ENCODE measurements at places on chromosomes 13 and 19.

DNA sequence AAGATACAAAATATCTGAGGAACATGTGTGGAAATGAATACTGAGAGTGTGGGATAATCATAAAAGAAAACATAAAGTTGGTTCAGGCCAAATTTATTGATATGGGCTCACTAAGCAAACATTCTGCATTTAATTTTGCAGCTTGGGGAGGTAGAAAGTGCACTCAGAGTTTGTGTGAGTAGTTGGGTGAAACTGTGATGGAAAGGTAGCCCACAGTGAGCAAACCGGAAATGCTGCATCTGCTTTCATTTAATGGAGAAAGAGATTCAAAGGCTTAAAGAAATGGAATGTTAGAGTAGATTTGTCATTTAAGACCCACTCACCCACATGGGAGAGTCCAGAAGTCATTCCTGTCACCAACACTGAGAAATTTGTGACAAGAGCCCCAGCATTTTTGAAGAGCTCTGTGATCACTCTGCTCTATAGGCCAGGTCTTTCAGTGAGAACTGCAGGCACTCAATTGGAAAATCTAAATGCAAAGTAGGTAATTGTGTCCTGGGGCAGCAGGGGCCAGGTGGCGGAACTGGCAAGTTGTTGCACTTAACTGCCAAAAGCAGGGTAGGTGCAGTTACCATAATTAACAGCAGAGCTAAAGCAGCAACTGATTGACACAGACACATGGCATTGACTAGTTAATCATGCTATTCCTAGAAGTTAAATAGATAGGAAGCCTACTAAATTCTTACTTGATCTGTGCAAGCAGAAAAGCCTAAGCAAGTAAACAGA is 1228.3 kb upstream of the PCDH20 start:
- no peak for DNase-seq

GRCh38 chr19:49690079-49690655 is 749 bp upstream of the CPT1C start:
- DNase-seq, result no peak

DNA sequence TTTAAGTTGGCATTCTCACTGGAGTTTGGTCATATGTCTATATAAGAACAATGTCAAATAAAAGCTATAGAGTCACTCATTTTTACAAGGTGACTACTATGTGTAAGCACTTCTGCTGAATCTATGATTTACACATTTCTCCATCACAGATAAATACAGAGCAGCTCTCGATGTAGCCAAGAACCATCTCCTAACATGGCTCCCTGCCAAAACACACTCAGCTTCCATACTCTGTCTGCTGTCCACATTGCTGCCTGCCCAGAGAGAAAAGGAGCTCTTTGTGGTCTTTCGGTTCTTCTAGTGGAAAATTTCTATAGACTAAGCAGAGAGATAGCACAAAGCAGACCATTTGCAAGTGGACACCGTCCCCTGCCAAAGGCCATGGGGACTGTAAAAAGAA is 190.9 kb upstream of the KLF12 start:
- no peak for DNase-seq

DNA sequence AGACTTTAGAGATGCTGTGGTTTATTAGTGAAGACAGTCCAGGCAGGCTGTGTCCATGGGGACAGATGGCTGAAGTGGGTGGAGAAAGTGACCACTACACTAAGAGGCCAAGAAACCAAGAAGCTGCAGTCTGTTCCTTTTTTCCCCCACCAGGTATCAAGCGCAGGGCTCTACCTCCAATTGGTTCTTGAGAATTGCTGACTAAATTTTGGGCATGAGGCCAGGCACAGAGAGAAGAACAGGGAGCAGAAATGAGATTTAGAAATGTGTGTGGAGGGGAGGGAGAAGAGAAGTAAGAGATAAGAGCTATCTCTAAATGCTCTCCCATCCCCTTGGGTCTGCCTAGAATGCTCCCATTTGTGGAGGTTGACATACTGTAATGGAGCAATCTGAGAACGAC is 12.3 kb upstream of the CYSLTR2 start:
- DNase-seq, result no peak

GRCh38 chr19:21498651-21499050 is 6.8 kb upstream of the ZNF429 start:
- no peak for DNase-seq

GRCh38 chr13:54980651-54981050 is 1952.0 kb downstream of the OLFM4 start:
- no peak for DNase-seq

DNA sequence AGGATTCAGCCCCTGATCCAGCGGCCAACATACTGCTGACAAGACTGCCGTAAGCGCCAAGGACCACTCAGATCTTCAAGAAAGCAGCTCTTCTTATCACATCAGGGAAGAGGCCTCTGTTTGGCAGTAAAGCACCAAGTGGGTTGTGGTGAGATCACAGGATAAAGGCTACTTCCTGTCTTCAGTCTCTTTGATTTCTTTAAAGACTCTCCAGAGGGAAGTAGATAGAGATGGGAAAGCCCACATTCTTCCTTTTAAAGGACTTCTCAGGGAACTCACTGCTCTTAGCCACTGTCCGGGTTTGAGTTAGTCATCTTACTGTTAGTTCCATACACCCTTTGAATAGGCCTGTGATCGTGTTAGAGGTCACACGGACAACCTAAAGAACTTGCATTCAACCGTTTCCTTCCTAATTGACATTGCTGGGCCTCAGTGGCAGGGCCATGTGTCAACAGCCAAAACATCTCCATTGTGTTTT is 47.2 kb upstream of the POMP start:
- no peak for DNase-seq

- DNase-seq, result no peak
Observed at GRCh38 chr13:34358811-34359513, 541.0 kb downstream of the RFC3 start.

DNA sequence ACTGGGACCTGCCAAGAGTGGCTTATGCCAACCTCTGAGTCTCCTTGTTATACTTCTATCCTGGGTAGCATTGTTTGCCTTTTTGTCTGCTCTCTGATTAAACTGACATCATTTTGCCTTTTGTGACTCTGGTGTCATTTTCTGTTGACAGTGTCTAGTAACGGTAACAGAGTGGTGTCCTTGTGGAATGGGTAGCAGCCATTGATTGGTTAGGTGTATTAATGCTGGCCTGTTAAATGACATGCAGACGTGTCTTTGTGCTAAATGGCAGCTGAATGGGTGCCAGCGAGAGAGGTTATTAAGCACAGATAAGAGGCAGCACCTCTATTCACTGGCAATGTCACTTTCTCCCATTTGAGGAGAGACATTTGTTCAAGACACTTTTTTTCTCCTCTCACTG is 1289.4 kb downstream of the PCDH9 start:
- DNase-seq, result no peak

Measured in activated CD4-positive, alpha-beta T cell treated with anti-CD3 and anti-CD28 coated beads for 24 hours (primary cell).